ENCODE measurements at places on chromosomes 16 and 17. TPM values are rescaled to one million over a fixed set of nuclear protein-coding genes. Genes with fewer than 3 reads are reported as not detected.
A peak's percentile ranks its signal among the peaks of the same experiment; 100 is the strongest.

DNA sequence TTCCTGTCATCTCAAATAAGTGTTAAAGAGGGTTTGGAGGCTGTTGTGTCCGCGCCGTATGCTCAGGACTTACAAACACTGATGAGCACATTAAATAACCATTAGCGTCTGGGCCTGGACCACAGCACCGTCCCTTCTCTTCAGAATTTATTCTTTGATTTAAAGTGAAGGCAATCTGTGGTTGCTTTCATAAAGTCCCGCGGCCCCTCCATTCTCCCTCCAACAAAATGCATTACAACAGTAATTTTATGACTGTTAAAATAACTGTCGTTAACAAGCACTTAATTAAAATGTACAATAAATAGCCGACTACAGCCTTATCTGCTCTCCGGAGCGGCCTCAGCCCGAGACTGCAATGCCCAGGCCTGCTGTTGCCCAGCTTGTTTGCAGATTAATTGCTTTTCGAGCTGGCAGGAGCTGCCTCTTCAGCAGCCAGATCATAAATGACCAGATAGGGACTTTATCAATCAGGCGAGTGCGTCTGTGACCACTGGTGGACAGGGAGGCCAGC, 30.6 kb upstream of the IRX3 start:
- DNase-seq = no peak

DNA sequence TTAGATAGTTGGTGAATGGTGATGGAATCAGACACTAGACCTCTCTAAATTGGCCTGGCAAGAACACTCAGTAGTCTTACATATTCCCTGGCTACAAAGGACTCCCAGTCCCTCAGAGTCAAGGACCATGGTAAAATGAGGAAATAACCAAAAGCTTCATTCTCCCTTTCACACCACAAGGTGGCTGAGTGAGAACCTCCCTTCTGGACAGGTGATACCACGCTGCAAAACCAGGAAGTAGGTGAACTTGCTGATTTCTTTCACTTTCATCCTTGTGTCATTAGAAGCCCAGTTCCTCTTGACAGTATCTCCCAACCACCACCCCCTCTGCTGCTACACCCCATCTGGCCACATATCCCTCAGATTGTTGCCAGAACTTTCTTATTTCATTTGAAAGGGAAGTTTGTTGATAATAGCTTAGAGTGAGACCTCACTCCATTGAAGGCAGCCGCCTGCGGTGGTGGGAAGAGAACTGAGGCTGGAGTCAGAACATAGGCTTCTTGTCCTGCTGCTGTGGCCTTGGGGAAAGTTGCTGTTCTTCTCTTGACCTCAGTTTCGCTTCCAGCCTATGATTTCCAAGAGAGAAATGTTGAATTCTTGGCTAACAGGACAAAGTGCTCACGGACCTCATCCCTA, 290.6 kb upstream of the CCL2 start:
- DNase-seq = peak; percentile 84

DNA sequence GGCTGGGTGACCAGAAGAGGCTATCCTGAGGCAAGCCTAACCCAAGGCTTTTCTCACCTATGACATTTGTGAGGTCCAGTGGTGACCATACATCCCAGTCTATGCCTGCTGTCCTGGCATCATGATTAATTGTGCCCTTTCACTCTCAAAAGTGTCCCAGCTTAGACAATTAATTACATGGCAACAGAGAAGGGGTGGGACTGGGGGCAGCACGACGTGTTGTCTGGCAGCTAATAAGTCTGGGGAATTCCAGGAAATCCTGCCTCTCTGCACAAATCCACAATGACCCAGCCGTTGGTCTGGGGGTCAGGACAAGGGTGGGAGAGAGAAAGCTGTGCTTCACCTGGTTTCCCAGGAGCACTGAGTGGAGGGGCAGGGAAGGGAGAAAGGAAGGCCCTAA, 14.0 kb upstream of the MTMR4 start:
- DNase-seq = no peak

The FNDC8 gene
- total RNA-seq = not detected

The MSRB1 gene
- 27.7 TPM for total RNA-seq
